ENCODE measurements at places on chromosomes 6 and 20.

DNA sequence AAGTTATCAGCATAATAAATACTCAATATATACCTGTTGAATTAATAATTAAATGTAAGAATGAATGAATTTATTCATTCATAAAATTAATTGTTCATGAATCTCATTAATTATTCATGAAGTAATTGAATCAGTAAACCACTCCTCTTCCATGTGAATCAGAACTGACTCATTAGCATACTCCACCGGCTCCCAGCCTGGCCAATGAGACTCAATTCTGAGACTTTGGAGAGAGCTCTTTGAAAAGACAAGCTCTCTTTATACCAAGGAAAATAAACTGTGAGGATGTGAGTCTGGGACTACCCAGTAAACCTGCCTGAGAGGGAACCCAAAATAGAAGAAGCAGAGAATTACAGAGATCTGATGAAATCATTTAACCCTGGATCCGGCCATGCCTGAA is 8.4 kb upstream of the SLC2A10 start:
- DNase-seq, result no peak

DNA sequence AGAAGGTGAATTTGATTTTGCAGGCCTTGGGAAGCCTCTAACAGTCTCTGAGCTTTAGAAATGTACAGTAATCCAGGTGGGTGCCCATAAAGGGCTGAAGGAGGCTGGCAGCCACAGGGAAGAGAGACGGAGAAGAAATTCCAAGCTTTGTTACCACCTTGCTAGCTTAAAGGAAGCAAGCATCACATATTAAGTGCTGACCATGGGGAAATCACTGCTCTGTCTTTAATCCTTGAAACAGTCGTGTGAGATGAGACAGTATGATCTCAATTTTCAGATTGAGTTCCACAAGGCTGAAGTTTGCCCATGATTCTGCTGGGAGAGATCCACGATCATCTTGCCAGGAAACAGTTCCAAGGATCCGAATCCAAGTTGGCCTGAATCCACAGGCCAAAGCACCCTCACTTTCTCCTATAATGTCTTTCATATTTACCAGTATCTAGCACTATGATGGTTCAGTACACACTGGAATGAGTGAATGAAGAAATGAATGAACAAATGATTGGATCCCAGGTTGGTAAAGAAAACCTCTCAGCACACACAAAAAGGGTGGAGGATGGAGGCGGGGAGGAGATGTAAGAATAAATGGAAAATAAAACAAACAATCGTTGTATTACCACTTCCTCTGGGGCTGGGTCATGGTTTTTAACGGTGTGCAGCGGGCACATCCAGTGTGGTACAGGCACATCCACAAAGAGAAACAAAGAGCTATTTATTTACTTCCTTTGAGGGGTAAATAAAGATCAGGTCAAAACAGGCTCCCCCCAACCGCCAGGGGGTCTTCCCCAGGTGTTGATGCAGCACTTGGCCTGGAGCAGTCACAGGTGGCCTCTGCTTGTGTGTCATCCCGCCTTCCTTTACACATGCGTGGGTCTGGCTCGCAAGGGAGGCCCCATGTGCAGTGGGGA is 28.2 kb upstream of the TAF8 start:
- DNase-seq, result no peak

DNA sequence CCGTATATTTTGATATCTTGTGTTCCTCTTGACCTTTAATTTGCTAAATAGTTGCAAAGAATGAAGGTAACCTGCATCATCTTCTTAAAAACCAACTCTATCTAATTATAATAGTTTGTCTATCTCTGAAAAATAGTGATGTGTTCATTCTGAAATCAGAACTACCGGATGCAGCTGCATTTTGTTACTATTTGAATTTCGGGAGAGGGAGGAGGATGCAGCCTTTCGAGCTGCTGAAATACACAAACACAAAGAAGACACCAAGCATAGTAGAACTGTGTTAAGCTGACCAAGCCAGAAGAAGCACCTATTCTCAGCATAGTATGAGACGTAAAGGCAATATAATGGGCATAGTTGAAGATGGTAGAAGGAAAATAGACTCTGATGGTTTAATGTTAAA is 33.1 kb downstream of the PTPN1 start:
- no peak for DNase-seq

DNA sequence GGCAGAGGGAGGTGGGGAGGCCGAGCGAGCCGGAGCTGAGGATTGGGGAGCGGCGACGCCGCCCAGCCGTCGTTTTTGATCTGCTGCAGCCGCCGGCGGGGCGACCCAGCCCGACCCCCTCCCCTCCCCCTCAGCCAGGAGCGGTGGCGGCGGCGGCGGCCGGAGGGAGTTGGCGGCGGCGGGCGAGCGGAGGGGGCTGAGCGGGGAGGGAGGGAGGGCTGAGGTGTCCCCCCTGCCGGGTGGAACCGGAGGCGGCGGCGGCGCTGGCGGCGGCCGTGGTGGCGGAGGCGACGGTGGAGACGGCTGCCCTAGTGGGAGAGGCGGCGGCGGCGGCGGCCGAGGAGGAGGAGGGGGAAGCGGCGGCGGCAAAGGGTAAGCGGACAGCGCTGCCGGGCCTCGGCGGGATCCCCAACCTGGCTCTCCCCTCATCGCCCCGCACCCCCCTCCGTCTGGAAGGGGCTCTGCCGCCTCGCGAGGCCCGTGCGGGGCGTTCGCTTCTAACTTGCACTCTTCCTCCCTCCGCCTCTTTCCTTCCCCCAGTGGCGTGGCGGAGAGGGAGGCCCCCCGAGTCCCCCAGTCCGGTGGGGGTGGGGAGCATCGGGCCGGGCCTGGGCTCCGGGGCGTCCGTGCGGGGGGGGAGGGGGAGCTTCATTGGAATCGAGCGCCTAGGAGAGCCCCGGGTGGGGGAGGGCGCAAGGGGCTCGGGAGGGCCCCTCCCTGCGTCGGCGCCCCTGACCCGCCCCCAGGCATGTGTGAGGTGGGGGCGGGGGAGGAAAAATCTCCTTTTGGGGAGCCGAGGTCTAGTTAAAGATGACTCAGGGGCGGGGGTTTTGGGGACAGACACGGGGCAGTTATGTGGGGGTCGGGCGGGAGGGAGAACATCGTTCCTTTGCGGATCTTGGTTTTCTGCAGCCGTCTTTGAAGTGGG is at the start of gene TAB2:
TSS of gene TAB2 (plus strand) at position 69 of the 928 bp plus-strand sequence. CDS start 52,286 bp downstream, outside the sequence.
- no peak for DNase-seq

- no peak for DNase-seq
Measured at GRCh38 chr6:165519316-165519715, 143.7 kb downstream of the PDE10A start.

- no peak for DNase-seq
Measured at GRCh38 chr20:52226370-52226769, 34.8 kb upstream of the ZFP64 start.

DNA sequence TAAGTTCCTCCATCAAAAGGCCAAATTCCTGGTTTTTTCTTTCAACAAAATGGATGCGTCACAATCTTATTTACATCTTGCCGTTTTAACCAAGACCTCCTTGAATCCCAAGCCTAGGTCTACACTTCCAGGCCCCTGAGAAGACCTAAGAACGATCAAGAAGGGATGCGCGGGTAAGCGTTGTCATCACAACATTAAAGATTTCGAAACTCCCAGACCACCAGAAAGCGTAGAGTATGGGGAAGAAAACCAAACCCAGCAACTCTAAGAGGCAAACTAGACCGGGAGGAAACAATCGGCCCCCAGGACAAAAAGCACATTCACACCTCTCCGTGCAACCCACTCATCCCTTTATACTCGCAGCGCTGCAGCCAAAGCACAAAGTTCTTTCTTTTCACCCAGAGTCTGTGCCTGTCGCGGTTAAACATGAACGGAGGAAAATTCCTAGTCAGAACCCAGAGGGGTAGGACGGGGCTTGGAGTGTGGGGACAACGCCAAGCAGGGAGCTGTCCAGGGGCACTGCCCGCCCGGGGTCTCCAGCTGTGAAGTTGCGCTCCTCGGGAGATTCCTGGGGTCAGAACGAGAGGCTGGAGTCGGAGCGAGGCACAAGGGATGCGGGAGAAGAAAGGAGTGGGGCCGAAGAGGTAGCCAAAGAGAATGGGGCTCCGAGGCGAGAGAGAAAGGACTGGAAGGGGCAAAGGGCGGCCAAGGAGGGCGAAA is 725 bp downstream of the OSER1 start:
- peak; percentile 71 for DNase-seq
